ENCODE measurements at places on chromosomes 11 and 22.

DNA sequence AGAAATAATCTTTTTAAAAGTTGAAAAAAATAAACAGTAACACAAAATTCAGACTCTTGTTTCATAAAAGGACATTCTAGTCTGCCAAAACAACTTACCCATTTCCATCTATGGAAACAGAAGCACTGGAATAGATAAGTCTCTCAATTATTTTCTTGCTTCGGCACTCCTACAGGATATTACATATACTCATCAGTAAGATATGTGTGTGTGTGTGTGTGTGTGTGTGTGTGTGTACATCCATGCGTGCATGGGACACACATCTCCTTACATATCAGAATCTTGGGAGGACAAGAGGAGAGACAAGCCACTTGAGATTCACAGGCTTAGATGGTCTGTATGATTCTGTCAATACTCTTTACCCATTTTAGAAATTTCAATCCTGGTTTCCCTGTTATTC lies 144.6 kb downstream of the ATG16L2 start:
- no peak for DNase-seq

- peak; percentile 39 for DNase-seq
Measured at GRCh38 chr11:72430741-72431570, 3.4 kb downstream of the CLPB start.

- DNase-seq, result no peak
Measured at GRCh38 chr11:19738124-19738523, 25.5 kb downstream of the NAV2 start.

GRCh38 chr11:18312663-18313420 lies 9.1 kb downstream of the HPS5 start:
- no peak for DNase-seq

GRCh38 chr11:2089536-2090165 lies 49.5 kb downstream of the IGF2 start:
- DNase-seq, result peak; percentile 37

- peak; percentile 26 for DNase-seq
Measured at GRCh38 chr11:32420937-32421901, 14.1 kb downstream of the WT1 start.

GRCh38 chr11:69356703-69357457 lies 62.9 kb downstream of the MYEOV start:
- DNase-seq, result no peak

- no peak for DNase-seq
Measured at GRCh38 chr22:42443240-42444076, 11.3 kb upstream of the NFAM1 start.

DNA sequence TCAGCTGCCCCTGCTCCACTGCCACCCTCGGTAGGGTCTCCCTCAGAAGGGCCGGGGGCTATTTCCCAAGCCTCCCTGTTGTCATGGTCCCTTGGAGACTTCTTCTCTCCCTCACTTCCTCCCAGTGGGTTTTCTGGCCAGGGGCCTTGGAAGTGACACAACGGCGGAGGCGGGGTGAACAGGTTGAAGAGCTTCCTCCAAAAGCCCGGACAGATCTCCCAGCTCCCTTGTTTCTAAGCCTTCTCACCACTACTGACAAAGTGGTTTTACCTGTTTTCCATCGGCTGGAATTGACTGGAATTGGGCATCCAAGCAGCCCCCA lies 14.5 kb downstream of the MYH9 start:
- DNase-seq, result no peak

- DNase-seq, result no peak
Measured at GRCh38 chr11:48018528-48019216, 38.3 kb downstream of the PTPRJ start.

DNA sequence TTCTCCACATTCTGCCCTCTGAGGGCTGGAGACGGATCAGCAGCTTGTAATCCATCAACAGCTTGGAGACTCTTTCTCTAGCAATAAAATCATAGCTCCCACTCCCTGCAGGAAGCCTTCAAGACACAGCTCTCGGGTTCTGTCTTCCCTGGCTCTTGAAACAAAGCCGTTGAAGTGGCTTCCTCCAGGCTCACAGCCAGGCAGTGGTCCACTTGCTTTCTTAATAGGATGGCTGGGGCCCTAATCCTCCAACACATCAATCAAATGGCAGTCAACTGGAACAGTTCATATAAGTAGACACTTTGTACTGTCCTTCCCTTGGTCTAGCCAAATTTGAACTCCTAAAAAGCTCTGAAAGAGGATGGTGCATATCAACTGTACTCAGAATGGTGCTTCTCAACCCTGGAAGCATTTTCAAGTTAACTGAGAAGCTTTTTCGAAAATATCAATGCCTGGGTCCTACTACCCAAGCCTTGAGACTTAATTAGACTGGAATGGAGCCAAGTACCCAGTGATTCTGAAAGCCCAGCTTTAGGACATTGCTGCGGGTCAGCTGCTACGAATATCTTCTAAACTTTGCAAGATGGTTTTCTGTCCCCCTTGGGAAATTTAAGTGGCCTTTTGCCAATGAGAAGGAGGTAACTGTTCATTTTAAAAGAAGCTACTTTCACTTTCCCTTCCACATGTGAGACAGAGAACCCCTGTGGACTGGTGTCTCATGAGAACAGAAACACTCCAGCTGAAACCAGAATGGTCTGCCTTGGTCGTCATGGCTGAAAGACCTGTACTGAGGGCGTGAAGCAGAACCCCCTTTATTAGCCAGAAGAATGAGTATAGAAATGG lies 74.7 kb downstream of the SC5D start:
- DNase-seq, result peak; percentile 62

DNA sequence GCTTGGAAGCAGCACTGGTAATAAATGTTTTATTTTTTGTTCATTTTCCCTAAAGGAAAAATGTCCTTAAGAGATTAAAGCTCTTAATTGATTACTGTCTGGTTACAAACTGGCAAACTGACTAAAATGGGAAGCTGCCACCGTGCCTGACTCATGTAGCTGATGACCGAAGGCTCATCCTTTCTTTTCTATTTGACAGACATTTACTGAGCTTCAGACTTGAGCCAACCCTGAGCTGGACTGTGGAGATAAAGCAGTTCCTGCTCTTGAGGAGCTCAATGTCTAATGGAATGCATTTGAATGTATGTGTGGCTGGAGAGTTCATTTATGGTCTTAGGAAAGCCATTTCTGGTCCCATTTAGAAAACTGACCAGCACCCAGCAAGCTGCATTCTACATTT lies 91.3 kb downstream of the RNF169 start:
- no peak for DNase-seq

DNA sequence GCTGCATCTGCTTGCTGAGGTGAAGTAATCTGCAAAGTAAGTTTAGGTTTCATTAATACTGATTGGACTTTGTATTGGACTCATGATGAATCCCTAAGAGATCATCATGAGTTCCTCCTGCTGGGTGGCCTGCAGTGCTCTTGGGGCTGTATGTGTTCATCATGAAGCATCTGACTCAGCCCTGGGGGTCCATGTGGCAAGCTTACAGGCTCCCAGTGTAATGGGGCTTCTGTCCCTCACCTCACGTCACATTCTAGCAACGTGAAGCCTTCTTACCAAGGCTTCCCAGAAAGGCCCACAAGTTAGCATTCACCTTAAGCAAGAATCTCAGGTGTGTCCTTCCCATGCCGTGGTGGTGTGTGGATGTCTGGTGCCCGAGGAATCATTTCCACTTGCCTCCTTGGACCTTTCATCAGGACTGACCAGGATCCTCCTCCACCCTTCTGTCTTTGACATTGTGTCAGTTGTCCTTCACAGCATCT lies 23.7 kb downstream of the CRKL start:
- DNase-seq, result no peak

DNA sequence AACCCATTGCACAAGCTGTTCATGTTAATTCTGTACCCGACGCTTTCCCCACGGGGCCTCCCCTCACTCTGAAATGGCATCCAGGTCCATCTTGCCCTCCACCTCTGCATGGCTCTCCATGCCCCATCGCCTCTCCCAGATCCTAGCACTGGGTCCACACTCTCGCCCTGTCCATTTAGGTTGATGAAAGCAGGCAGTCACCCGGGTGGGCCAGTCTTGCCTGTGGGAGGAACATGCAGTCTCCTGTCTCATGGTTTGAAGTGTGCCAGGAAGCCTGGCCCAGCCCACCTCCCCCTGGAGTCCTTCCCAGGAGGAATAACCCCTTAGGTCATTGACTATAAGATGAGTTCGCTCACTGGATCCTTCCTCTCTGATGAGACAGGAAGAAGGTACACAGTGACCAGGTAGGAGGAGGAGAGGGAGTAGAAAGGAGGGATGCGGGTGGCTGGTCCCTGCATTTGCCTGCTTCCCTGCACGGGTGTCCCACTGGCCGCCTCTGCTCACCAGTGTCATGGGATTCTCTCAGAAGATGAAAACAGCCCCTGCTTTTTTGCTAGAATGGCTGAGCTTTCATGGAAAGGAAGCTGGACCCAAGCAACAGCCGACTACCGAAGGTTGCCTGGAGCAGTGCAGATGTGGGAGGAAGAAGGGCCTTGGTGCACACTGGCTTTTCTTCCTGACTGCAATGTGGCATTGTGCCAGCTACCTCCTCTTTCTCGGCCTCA lies 6.8 kb downstream of the TMEM121B start:
- DNase-seq, result no peak

GRCh38 chr11:82732348-82732733 lies 1.3 kb downstream of the FAM181B start:
- no peak for DNase-seq

GRCh38 chr22:42427167-42427566 lies 5.0 kb downstream of the NFAM1 start:
- DNase-seq, result no peak

GRCh38 chr11:113176599-113177360 lies 137.6 kb upstream of the TTC12 start:
- no peak for DNase-seq

GRCh38 chr11:67652965-67653845 lies 2.7 kb upstream of the ACY3 start:
- no peak for DNase-seq

GRCh38 chr22:43828998-43829782 lies 17.1 kb upstream of the EFCAB6 start:
- DNase-seq, result no peak

GRCh38 chr11:8203414-8203715 lies 34.5 kb upstream of the RIC3 start:
- no peak for DNase-seq

GRCh38 chr22:38940811-38941384 lies 16.5 kb upstream of the APOBEC3A start:
- no peak for DNase-seq

DNA sequence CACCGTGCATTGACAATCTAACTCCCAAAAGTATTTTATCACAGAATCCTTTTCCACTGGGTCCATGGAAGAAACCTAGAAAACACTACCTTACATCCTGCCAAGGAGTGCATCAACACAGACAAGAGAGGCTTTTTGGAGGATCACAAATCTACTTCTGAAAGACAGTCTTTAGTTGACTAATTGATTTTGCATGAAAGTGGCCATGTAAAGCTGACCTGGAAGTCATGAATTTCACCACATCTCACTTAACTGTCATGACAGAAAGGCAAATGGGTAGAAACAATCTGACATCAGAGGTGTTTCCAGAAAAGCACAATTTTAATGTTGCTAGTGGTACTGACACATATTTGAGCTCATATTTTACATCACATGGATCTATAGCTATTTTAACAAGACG lies 101.6 kb downstream of the FAM76B start:
- DNase-seq, result no peak

DNA sequence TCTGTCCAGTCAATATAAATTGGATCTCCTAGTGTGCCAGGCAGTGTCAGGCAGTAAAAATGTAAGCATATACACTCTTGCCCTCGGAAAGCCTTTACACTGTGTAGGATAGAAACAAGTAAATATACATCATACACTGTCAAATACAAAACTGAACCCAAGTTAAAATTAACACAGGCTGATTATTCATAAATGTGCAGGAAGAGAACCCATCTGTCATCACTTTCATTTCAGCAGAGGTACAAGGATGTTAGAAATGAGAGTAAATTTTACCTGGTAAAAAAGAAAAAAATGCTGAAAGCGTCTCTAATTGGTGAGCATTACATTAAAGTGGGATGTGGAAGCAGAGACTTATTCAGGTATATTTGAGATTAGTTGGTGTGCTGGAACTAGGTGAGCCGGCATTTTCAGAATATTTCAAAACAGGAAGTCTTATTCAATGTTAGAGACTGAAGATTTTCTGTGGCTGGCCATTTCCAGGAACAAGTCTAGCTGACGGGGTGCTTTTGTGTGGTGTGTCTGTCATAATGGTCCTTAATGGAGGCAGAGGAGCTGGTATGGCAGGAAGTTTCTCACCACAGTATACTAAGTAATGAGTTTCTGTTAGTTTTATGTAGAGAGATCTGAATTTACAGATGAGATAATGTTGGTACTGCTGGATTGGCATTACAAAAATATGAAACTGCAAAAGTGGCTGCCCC lies 192.6 kb downstream of the CASP12 start:
- peak; percentile 7 for DNase-seq

GRCh38 chr22:42344361-42344905 lies 74.0 kb upstream of the TCF20 start:
- no peak for DNase-seq

- no peak for DNase-seq
Measured at GRCh38 chr11:66859686-66860448, 3.0 kb downstream of the LRFN4 start.

DNA sequence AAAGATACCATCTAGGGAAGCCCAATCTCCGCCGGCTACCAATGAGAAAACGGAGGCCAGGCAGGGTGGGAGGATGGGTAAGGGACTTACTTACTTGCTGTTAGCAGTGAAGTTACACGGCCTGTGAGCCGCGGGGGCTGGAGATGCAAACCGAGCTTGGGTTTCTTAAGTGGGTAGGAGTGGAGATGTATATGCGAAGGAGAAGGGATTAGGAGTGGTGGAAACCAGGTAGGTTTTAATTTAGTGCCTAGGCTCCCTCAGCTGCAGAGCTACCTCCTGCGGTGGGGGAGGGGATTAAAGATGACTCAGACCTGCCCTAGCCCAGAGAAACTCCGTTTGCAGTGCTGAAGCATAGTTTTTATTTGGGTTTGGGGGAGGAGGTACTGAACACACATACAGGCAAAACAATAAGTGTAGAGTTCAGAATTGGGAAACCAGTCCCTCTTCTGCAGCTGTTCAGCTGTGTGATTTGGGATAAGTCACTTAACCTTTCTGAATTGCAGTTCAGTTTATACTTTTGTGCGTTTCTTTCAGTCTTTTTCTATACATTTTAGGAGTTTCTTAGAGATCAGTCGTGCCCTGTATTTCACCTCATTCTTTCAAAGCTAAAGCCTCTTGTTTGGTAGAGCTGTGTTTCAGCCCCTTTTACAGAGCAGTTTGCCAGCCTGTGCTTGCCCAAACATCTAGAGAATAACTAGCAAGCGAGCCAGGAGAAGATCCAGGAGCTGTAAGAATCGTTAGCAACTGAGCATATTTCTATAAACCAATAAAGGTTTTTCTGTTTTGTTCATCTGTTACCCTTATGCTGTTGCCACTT lies 596 bp upstream of the TNRC6B start:
- DNase-seq, result no peak

- DNase-seq, result no peak
Measured at GRCh38 chr11:79536155-79536917, 95.5 kb upstream of the TENM4 start.

DNA sequence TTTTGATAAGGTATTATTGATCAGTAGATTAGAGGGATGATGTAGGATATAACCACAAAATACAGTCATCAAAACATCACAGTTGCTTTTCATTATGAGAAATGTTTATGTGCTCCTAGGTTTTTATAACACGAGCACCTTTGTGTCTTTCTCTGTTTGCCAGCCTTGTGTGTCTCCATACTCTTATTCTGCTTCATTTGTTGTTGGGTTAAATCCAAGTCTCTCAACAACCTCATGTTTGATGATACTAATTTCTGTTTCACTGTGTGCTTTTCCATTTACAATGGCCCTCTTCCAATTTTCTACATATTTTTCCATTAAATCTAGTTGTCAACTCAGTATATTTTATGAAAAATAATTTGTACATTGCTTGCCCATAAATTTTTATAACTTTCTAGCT lies 107.7 kb upstream of the POU2AF2 start:
- DNase-seq, result no peak

GRCh38 chr11:89168396-89168795 lies 9.3 kb upstream of the TYR start:
- DNase-seq, result no peak

Measured in GM18507 (cell line).